ENCODE measurements at places on chromosomes 5 and 9.

- no peak overlapping the region for H3K27ac ChIP-seq
- H3K27me3 ChIP-seq, result no peaks in the 10 kb centered on the region
- H3K36me3 ChIP-seq, result peaks cover 35% of the 10 kb centered on the region
- H3K4me3 ChIP-seq, result no peak overlapping the region
- no peak for DNase-seq
Measured at GRCh38 chr5:65708145-65708544, 13.8 kb downstream of the SGTB start.

DNA sequence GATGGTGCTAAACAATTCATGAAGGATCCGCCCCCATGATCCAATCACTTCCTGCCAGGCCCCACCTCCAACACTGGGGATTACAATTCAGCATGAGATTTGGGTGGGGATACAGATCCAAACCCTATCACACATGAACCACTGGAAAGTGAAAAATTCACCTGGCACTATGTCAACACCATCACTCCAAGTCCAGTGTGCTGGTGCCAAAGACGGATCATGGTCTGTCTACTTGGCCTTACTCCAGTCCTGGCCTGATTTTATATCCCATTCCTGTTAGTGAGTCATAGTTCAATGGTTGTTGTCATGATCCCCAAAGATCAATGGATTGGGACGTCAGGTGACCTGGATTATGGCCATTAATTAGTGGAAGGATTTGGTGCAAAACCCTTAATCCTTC lies 147.4 kb upstream of the RPS23 start:
- no peak overlapping the region for H3K27ac ChIP-seq
- no peak overlapping the region for H3K4me3 ChIP-seq
- DNase-seq, result no peak
- H3K4me1 ChIP-seq, result no peaks in the 10 kb centered on the region
- no peaks in the 10 kb centered on the region for H3K27me3 ChIP-seq

DNA sequence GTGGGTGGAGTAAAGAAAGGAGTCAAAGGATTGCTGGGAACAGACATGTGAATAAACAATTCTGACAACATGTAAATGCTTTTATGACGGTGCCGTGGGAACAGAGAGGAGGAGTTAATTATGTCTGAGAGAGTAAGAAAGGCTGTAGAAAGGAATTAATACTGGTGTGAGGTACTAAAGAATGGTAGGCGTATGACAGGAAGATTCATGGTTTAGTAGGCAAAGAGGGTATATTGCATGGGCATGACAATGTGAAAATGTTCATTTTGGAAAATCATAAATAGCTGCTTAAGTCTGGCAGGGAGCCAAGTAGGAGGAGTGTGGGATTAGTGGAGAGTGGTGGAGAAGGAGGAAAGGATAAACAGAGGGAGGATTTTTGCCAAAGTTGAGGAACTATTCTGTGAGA lies 19.7 kb downstream of the NAA35 start:
- H3K27me3 ChIP-seq, result no peaks in the 10 kb centered on the region
- no peaks in the 10 kb centered on the region for H3K4me1 ChIP-seq
- DNase-seq, result no peak
- no peak overlapping the region for H3K4me3 ChIP-seq

GRCh38 chr5:160486573-160486972 lies 64.9 kb downstream of the PTTG1 start:
- H3K4me3 ChIP-seq, result no peak overlapping the region
- no peaks in the 10 kb centered on the region for H3K4me1 ChIP-seq
- no peaks in the 10 kb centered on the region for H3K27me3 ChIP-seq
- H3K27ac ChIP-seq, result no peak overlapping the region
- H3K36me3 ChIP-seq, result no peaks in the 10 kb centered on the region

DNA sequence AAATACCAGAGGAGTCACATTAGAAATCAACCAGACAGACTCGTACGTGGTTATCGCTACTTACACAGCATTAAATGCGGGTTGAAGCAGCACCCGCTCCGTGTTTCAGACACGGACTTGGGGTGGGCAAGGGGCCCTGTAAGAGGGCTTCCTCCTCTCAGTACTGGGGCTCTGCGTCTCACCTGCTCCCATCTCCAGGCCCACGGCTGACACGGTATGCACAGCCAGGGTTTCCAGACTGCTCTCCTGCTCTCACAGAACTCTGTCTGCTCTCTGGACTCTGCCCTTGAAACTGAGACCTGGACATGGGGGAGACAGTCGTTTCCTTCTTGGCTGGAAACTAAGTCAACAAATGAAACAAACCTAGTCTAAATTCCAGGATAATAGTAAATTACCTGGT lies 24.7 kb upstream of the RASGEF1C start:
- no peak overlapping the region for H3K27ac ChIP-seq
- H3K4me1 ChIP-seq, result no peaks in the 10 kb centered on the region
- peaks cover 8% of the 10 kb centered on the region for H3K36me3 ChIP-seq
- no peak overlapping the region for H3K4me3 ChIP-seq
- no peak for DNase-seq
- no peaks in the 10 kb centered on the region for H3K27me3 ChIP-seq

- H3K36me3 ChIP-seq, result no peaks in the 10 kb centered on the region
- H3K4me3 ChIP-seq, result no peak within 1 kb of the TSS
- no peak for DNase-seq
- peaks cover 51% of the 10 kb centered on the region for H3K27me3 ChIP-seq
Measured at GRCh38 chr5:16179511-16179935, at the start of gene MARCHF11. TSS of gene MARCHF11 (minus strand) at chr5:16179791. CDS start at chr5:16179575, 216 bp downstream.

DNA sequence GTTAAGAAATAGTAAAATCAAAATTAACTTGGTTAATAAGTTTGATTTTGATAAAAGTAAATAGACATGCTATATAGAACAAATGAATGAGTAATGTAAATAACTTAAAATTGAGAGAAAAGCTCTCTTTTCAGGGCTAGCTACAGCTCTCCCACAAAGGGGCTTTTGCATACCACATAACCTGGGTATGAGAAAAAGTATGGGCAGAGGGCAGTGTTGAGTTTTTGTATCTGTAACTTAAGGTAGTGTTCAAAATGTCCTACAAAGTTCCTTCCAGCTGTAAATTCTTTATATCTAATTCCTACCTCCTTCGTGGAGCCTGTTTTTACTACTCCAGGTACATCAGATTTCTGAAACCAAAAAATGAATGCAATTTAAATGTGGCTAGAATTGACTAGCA lies 18.9 kb upstream of the TTC33 start:
- H3K27me3 ChIP-seq, result no peaks in the 10 kb centered on the region
- no peak for DNase-seq
- H3K27ac ChIP-seq, result no peak overlapping the region
- no peaks in the 10 kb centered on the region for H3K4me1 ChIP-seq

DNA sequence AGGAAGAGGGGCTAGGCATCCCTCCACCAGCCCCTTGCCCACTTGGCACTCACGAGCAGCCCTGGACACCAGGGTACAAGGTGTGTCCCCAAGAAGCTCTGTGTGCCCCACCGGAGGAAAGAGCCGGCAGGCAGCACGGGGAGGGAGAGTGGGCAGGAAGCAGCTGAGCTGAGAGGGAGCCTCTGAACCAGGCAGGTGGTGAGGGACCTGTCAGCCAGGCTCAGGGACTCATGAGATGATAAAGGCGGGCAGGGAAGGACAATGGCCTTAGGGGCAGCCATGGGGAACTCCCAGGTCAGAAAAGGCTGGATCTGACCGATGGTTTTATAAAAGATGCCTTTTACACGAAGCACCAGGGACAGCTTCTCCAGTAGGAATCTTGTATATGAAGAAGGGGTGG lies 112.0 kb downstream of the VAV2 start:
- H3K4me1 ChIP-seq, result no peaks in the 10 kb centered on the region
- no peaks in the 10 kb centered on the region for H3K36me3 ChIP-seq
- DNase-seq, result no peak

DNA sequence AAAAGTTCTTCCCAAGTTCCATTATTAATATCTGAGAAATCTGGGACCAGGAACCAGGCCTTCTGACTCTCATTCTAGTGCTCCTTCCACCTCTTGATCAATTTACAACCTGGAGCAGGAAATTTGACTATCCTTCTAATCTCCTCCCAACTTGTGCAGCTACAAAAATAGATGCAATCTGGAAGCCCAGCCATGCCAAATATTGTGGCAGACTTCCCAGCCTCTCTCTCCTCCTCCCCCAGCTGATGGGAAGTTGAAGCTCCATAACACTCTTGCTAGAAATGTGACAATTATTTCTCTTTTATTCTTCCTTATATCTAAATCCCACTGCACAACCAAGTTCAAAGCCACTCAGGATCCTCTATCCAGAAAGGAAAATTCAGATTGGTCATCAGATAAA lies 252.1 kb downstream of the SEC61B start:
- no peaks in the 10 kb centered on the region for H3K36me3 ChIP-seq
- H3K27ac ChIP-seq, result no peak overlapping the region
- H3K4me1 ChIP-seq, result peaks cover 15% of the 10 kb centered on the region
- DNase-seq, result no peak
- no peaks in the 10 kb centered on the region for H3K27me3 ChIP-seq

DNA sequence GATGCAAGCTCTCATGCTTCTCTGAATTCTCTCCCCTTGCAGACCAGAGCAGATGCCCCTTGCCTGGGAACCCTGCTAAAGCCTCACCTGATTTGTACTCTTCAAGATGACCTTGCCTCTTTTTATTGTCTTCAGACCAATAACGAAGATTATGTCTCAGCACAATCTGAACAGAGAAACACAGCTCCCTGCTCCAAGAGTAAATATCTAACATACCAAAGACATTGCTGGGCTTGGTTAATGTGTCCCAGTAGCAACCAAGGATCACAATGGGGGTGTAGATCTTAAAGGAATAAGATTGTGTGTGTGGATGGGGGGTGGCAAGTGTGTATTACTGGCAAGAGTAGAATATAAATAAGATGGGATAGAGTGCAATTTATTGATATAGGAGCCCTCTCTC lies 67.6 kb upstream of the LHFPL2 start:
- no peak overlapping the region for H3K27ac ChIP-seq
- H3K36me3 ChIP-seq, result no peaks in the 10 kb centered on the region
- H3K4me1 ChIP-seq, result peaks cover 13% of the 10 kb centered on the region
- no peak overlapping the region for H3K4me3 ChIP-seq
- H3K27me3 ChIP-seq, result no peaks in the 10 kb centered on the region

- H3K36me3 ChIP-seq, result peaks cover 3% of the 10 kb centered on the region
- no peak for DNase-seq
- H3K27me3 ChIP-seq, result peaks cover 23% of the 10 kb centered on the region
- peaks cover 9% of the 10 kb centered on the region for H3K4me1 ChIP-seq
Measured at GRCh38 chr5:136191304-136192014, 1.5 kb downstream of the SMIM32 start.

GRCh38 chr5:171848486-171848885 lies 62.9 kb downstream of the SMIM23 start:
- H3K27ac ChIP-seq, result no peak overlapping the region
- no peaks in the 10 kb centered on the region for H3K27me3 ChIP-seq
- no peaks in the 10 kb centered on the region for H3K36me3 ChIP-seq
- H3K4me1 ChIP-seq, result no peaks in the 10 kb centered on the region
- no peak overlapping the region for H3K4me3 ChIP-seq
- DNase-seq, result no peak

GRCh38 chr5:76125888-76126287 lies 42.7 kb downstream of the SV2C start:
- H3K36me3 ChIP-seq, result no peaks in the 10 kb centered on the region
- H3K4me3 ChIP-seq, result no peak overlapping the region
- H3K27ac ChIP-seq, result no peak overlapping the region
- no peak for DNase-seq

- H3K4me3 ChIP-seq, result peak within 1 kb of the TSS; percentile 63
- H3K27me3 ChIP-seq, result no peaks in the 10 kb centered on the region
- DNase-seq, result peak; percentile 75
- no peaks in the 10 kb centered on the region for H3K4me1 ChIP-seq
Measured at GRCh38 chr5:79069488-79070349, at the start of the genes BHMT2 and DMGDH. TSS of gene BHMT2 (plus strand) at chr5:79069767. CDS start at chr5:79069783, 16 bp downstream. TSS of gene DMGDH (minus strand) at chr5:79069674. CDS start at chr5:79069620, 54 bp downstream.

GRCh38 chr5:136258463-136258862 lies 65.5 kb upstream of the SMIM32 start:
- no peaks in the 10 kb centered on the region for H3K4me1 ChIP-seq
- no peak overlapping the region for H3K4me3 ChIP-seq
- H3K36me3 ChIP-seq, result no peaks in the 10 kb centered on the region
- no peak for DNase-seq
- no peaks in the 10 kb centered on the region for H3K27me3 ChIP-seq

GRCh38 chr5:179185941-179186411 lies 125.8 kb downstream of the ZNF354C start:
- H3K36me3 ChIP-seq, result no peaks in the 10 kb centered on the region
- peaks cover 9% of the 10 kb centered on the region for H3K27me3 ChIP-seq
- peak; percentile 45 for DNase-seq
- no peak overlapping the region for H3K4me3 ChIP-seq
- H3K27ac ChIP-seq, result no peak overlapping the region

GRCh38 chr5:64790210-64790609 lies 21.5 kb downstream of the CWC27 start:
- no peaks in the 10 kb centered on the region for H3K4me1 ChIP-seq
- no peak overlapping the region for H3K27ac ChIP-seq
- H3K27me3 ChIP-seq, result no peaks in the 10 kb centered on the region
- H3K4me3 ChIP-seq, result no peak overlapping the region
- peaks cover 43% of the 10 kb centered on the region for H3K36me3 ChIP-seq

- no peak overlapping the region for H3K4me3 ChIP-seq
- DNase-seq, result no peak
- H3K27me3 ChIP-seq, result no peaks in the 10 kb centered on the region
- H3K36me3 ChIP-seq, result no peaks in the 10 kb centered on the region
- no peak overlapping the region for H3K27ac ChIP-seq
- H3K4me1 ChIP-seq, result no peaks in the 10 kb centered on the region
Measured at GRCh38 chr5:91487420-91487819, 104.3 kb upstream of the ARRDC3 start.

- H3K27ac ChIP-seq, result no peak overlapping the region
- no peak for DNase-seq
- H3K36me3 ChIP-seq, result no peaks in the 10 kb centered on the region
- no peaks in the 10 kb centered on the region for H3K4me1 ChIP-seq
Measured at GRCh38 chr5:96151891-96152290, 190.2 kb upstream of the ELL2 start.

DNA sequence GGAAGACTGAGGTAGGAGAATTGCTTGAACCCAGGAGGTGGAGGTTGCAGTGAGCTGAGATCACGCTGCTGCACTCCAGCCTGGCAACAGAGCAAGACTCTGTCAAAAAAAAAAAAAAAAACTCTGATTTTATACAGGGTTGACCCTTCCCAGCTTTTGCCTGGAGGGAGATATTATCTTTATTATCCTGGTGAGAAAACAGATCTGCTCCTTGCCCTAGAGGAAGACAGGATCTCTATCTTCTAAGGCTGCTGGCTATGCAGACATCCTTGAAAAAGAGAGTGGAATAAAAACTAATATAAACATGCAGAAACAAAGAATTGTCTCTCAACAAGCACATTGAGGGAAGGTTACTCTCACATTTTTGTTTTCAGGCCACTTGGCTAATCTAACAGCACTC lies 1503.4 kb upstream of the WWC1 start:
- H3K36me3 ChIP-seq, result no peaks in the 10 kb centered on the region
- H3K4me3 ChIP-seq, result no peak overlapping the region
- DNase-seq, result no peak
- no peak overlapping the region for H3K27ac ChIP-seq
- no peaks in the 10 kb centered on the region for H3K4me1 ChIP-seq

DNA sequence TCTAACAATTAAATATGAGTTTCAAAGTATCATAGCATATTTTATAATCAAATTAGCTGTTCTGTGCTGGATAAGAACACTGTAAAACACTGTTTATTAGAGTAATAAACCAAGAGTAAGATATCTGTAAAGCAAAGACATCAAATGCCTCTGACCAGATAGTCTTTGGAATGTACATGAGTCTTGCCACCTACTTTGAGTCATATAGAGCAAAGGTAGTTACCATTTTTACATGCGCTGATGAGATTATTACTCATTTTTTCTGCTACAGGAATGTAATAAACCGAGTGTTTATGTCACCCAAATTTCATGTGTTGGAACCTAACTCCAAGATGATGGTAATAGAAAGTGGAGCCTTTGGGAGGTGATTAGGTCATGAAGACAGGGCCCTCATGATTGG lies 654.5 kb downstream of the CETN3 start:
- peaks cover 19% of the 10 kb centered on the region for H3K4me1 ChIP-seq
- no peaks in the 10 kb centered on the region for H3K36me3 ChIP-seq
- H3K4me3 ChIP-seq, result no peak overlapping the region
- DNase-seq, result no peak
- H3K27me3 ChIP-seq, result no peaks in the 10 kb centered on the region

All from psoas muscle (tissue), 8 donors.